Adrenal gland (tissue), 19 donors: ENCODE measurements at places on chromosomes 3 and 15. TPM values are rescaled to one million over a fixed set of nuclear protein-coding genes. Genes with fewer than 3 reads are reported as not detected.

DNA sequence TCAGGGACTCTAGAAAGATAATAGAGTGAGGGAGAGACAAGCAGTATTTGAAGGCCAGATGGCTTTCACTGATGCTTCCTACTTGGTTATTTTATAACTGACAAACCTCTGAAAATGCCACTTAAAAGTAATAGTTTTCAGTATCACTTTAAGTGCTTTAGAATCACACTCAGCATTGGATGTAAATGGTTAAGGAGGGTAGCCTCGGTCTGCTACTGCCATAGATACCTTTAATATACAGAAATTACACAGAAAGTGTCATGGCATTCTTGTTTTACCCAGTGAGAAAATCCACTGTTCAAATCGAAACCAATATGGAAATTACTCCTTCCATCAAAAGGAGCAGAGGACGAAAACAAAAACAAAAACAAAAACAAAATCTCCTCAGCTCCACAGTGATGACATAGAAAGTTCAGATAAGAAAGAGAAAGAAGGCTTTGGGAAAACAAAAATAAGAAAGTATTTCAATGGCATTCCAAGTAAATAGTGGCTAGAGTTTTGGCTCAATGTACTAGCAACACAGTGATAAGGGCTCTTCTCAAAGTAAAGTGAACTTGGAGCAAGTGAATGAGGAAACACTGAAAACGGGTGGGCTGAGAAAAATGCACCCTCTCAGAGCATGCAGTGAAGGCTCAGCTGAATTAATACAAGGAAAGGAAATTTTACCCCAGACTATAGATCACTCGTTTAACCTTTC lies 43.2 kb upstream of the CD47 start:
- H3K4me1 ChIP-seq: peaks cover 15% of the 10 kb centered on the region
- no peak overlapping the region for H3K27ac ChIP-seq
- H3K4me3 ChIP-seq: no peak overlapping the region
- no peaks in the 10 kb centered on the region for H3K27me3 ChIP-seq
- no peak for DNase-seq

The TMEM266 gene
- 23.1 TPM for total RNA-seq

GRCh38 chr3:18087988-18088387 lies 337.2 kb downstream of the SATB1 start:
- H3K4me1 ChIP-seq: no peaks in the 10 kb centered on the region
- no peak for DNase-seq
- H3K4me3 ChIP-seq: no peak overlapping the region

DNA sequence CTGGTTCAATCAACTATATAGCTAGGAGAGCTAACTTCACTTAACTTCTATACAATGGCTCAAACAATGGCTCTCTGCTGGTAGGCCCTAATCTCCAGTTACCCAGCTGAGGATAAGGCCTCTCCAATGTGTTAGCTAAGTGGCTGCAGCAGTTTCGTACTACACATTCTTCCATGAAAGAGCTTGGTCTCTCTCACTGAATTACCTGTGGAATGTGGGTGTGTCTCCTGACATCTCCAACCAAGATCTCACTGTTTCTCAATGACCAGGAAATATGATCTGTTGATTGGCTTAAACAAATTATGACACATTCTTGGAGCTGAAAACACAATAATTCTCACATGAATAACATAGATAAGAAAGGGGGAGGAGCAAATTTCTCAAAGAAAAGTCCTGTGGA lies 169.8 kb upstream of the ROBO1 start:
- no peaks in the 10 kb centered on the region for H3K36me3 ChIP-seq
- no peak overlapping the region for H3K27ac ChIP-seq
- H3K4me1 ChIP-seq: no peaks in the 10 kb centered on the region
- DNase-seq: no peak
- H3K27me3 ChIP-seq: no peaks in the 10 kb centered on the region
- no peak overlapping the region for H3K4me3 ChIP-seq

DNA sequence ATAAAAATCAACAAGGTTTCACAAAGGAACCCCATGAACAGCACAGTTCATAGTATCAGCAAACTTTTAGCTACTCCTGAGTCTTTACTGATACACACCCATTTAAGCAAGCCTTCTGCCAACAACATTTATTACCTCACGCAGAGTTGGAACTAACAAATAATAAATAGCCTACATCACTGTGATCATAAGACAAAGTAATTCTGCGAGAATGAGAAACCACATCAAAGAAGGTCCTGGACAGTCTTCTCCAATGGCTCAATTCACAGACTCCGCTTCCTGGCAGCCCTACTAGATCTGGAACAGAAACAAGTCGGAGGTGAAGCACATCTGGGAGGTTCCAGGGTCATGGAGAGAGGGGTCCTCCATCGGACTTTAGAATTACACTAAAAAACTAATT lies 37.0 kb downstream of the LDHAL6B start:
- H3K36me3 ChIP-seq: no peaks in the 10 kb centered on the region
- H3K4me1 ChIP-seq: no peaks in the 10 kb centered on the region
- H3K27me3 ChIP-seq: no peaks in the 10 kb centered on the region
- no peak overlapping the region for H3K27ac ChIP-seq
- H3K4me3 ChIP-seq: no peak overlapping the region
- DNase-seq: no peak

The COL6A6 gene
- total RNA-seq: 0.61 TPM

DNA sequence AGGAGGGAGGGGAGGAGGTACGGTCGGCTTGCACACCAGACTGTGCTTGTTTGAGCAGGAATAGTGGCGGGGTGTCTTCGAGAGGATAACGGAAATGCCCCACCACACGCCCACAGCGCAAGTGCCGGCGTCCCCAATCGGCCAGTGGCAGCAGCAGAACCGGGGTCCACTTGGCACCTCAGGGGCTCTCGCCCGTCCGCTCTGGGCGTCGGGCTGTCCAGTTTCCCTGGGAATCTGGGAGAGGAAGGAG lies 53.7 kb downstream of the CCDC54 start:
- H3K36me3 ChIP-seq: no peaks in the 10 kb centered on the region
- no peaks in the 10 kb centered on the region for H3K27me3 ChIP-seq
- peak overlapping the region; percentile 99 for H3K27ac ChIP-seq
- peaks cover 13% of the 10 kb centered on the region for H3K4me1 ChIP-seq
- no peak for DNase-seq

DNA sequence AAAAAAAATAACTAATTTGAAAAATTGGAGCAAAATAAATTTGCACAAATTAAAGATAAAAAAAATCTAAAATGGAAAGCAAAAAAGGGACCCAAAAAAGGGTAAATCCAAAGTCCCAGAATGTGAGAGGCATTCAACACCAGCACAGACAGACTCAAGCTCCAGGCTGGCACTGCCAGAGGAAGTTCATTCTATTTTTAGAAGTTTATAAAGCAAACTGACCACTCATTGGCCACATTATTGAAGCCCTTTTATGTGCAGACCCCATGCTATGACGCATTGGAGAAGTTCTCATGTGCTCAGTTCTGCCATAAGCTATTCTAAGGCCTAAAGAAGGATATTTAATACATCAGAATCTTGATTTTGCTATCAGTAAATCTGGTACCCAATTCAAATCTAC lies 17.6 kb upstream of the BOC start:
- no peaks in the 10 kb centered on the region for H3K4me1 ChIP-seq
- H3K4me3 ChIP-seq: no peak overlapping the region
- no peak for DNase-seq
- no peak overlapping the region for H3K27ac ChIP-seq
- no peaks in the 10 kb centered on the region for H3K36me3 ChIP-seq
